ENCODE measurements at places on chromosomes 13 and 19. TPM values are rescaled to one million over a fixed set of nuclear protein-coding genes. Genes with fewer than 3 reads are reported as not detected.

GRCh38 chr13:44934724-44935123, 54.5 kb downstream of the NUFIP1 start:
- H3K36me3 ChIP-seq, result no peaks in the 10 kb centered on the region
- H3K4me3 ChIP-seq, result no peak overlapping the region
- no peak overlapping the region for H3K27ac ChIP-seq
- peaks cover 23% of the 10 kb centered on the region for H3K27me3 ChIP-seq

GRCh38 chr13:46896341-46897137, at the start of gene HTR2A:
Gene HTR2A, minus strand, starts transcription at chr13:46897053. Its CDS starts 1,147 bp downstream, at chr13:46895906.
- peak within 1 kb of the TSS; percentile 82 for H3K4me3 ChIP-seq
- no peak for DNase-seq
- peaks cover 2% of the 10 kb centered on the region for H3K36me3 ChIP-seq

- no peak for DNase-seq
- H3K27me3 ChIP-seq, result peaks cover under 1% of the 10 kb centered on the region
- H3K4me3 ChIP-seq, result no peak overlapping the region
- H3K4me1 ChIP-seq, result peaks cover 19% of the 10 kb centered on the region
- peaks cover 12% of the 10 kb centered on the region for H3K36me3 ChIP-seq
- H3K27ac ChIP-seq, result no peak overlapping the region
These were observed 28.2 kb downstream of the LTBP4 start for GRCh38 chr19:40629346-40629745.

DNA sequence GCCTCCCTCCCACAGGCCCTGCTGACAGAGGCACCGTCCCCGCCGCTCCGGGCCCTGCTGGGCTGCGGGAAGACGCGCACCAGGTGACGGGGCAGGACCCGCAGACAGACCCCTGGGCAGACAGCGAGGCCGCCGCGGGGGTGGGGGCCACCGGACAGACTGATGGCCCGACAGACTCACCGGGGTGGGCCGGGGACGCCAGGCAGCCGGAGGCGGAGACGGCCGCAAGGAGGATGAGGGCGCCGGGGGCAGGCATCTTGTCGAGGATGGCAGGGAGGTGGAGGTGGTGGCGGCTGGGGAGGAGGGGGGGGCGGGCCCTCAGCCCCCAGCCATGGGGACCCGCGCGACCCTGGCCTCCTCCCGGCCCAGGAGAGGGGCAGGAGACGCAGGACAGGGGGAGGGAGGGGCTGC, 309 bp downstream of the LMTK3 start:
- H3K4me3 ChIP-seq, result no peak overlapping the region
- peaks cover 12% of the 10 kb centered on the region for H3K4me1 ChIP-seq
- peaks cover 4% of the 10 kb centered on the region for H3K36me3 ChIP-seq
- DNase-seq, result no peak
- H3K27ac ChIP-seq, result peak overlapping the region; percentile 81

DNA sequence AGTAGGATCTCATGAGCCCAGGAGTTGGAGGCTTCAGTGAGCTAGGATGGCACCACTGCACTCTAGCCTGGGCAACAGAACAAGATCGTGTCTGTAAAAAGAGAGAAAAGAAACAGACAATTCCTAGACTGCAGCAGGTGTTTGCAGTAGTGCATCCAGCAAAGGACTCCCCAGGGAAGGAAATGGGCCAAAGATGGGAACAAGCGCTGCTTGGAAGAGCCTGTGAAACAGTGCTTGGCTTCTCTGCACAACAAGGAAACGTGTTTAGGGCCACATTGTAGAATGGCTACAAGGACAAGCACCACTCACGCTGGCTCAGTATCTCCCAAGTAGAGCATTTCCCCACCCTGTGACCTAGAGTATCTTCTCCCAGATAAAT, 35.5 kb upstream of the LDLR start:
- no peak for DNase-seq
- no peak overlapping the region for H3K4me3 ChIP-seq
- peak overlapping the region; percentile 94 for H3K27ac ChIP-seq
- H3K36me3 ChIP-seq, result peaks cover 2% of the 10 kb centered on the region
- no peaks in the 10 kb centered on the region for H3K27me3 ChIP-seq
- H3K4me1 ChIP-seq, result peaks cover 25% of the 10 kb centered on the region

GRCh38 chr13:30796631-30797601, 61.6 kb downstream of the ALOX5AP start:
- H3K27me3 ChIP-seq, result no peaks in the 10 kb centered on the region
- DNase-seq, result no peak
- peak overlapping the region; percentile 80 for H3K4me3 ChIP-seq

DNA sequence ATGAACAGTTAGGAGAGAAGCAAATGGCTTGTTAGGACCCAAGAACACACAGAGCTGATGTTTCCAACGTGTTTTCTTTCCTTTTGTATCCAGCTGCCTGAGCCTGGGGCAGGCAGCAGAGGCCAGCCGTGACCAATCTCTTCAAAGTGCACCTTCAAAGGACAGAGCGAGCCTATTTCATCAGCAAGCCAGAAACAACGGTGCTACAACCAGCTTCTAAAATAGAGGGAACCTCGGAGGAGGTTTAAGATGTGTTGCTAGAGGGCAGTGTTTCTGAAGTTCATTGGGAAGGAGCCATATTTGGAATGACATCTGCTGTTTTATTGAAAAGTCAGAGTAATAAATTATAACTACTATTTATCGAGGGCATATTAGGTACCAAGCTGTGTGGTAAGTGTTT, 56.2 kb upstream of the RFC3 start:
- no peak overlapping the region for H3K4me3 ChIP-seq
- H3K36me3 ChIP-seq, result no peaks in the 10 kb centered on the region
- H3K4me1 ChIP-seq, result peaks cover 2% of the 10 kb centered on the region
- DNase-seq, result no peak
- H3K27ac ChIP-seq, result no peak overlapping the region

- DNase-seq, result no peak
- H3K27ac ChIP-seq, result no peak overlapping the region
- no peaks in the 10 kb centered on the region for H3K36me3 ChIP-seq
- no peak overlapping the region for H3K4me3 ChIP-seq
- H3K27me3 ChIP-seq, result no peaks in the 10 kb centered on the region
These were observed 140.8 kb downstream of the SHISA2 start for GRCh38 chr13:25910991-25911419.

GRCh38 chr13:75947448-75947847, 311.3 kb downstream of the LMO7 start:
- H3K27me3 ChIP-seq, result no peaks in the 10 kb centered on the region
- H3K36me3 ChIP-seq, result no peaks in the 10 kb centered on the region
- H3K27ac ChIP-seq, result no peak overlapping the region
- H3K4me3 ChIP-seq, result no peak overlapping the region
- DNase-seq, result no peak

DNA sequence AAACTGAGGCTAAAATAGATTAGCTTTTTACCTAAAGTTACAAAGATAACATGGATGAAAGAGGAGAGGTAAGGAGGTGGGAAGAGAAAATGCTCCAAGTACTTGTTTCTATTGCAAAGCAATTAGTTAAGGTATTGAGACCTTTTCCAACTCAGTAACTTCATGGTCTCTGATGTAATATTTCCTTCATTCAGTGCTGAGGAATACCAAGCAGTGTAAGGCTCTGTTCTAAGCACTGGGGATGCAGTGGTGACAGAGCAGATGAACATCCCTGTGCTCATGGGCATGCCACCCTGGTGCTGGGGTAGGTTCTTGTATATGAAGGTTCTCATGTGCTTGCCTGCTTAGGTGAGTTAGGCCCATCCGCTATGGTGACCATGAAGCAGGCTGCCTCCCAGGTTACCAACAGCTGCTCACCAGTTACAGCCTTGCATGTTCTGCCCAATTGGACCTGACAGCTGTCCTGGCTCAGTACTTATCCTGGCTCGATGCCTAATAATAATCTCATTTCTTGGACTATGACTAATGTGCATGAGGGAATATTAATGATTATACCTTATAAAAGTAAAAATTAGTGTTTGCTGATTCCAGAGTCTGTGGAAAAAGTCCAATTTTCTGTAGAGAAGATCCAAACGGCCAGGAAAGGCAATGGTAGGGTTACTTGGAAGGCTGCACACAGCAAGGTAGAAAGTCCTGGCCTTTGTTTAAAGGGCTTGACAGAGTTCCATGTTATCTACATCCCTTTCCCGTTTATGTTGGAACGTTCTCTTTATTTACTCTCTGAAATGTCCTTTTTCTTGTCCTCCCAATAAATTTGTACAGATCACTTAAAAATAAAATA, 48.3 kb downstream of the LATS2 start:
- no peaks in the 10 kb centered on the region for H3K27me3 ChIP-seq
- no peaks in the 10 kb centered on the region for H3K36me3 ChIP-seq
- H3K4me3 ChIP-seq, result no peak overlapping the region

- no peaks in the 10 kb centered on the region for H3K27me3 ChIP-seq
- no peak for DNase-seq
- H3K4me1 ChIP-seq, result peaks cover 32% of the 10 kb centered on the region
- peaks cover 2% of the 10 kb centered on the region for H3K36me3 ChIP-seq
- H3K27ac ChIP-seq, result peak overlapping the region; percentile 8
- no peak overlapping the region for H3K4me3 ChIP-seq
These were observed 13.1 kb downstream of the IRS2 start for GRCh38 chr13:109773276-109773675.

DNA sequence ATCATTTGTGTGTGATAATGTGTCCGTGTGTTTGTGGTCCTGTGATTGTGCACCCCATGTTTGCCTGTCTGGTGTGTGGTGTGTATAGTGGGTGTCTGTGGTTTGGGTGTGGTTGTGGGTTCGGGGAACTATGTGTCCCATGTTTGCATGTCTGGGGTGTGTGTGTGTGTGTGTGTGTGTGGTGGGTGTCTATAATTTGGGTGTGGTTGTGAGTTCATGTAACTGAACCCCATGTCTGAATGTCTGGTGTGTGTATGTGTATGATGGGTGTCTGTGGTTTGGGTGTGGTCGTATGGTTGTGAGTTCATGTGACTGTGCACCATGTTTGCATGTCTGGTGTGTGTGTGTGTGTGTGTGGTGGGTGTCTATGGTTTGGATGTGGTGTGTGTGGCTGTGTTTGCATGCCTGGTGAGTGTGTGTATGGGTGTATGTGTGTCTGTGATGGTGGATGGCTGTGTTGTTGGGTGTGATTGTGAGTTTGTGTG, 11.1 kb upstream of the NFIX start:
- H3K4me3 ChIP-seq, result no peak overlapping the region
- H3K4me1 ChIP-seq, result peaks cover 10% of the 10 kb centered on the region
- peaks cover 9% of the 10 kb centered on the region for H3K27me3 ChIP-seq
- no peaks in the 10 kb centered on the region for H3K36me3 ChIP-seq
- no peak for DNase-seq

- H3K4me3 ChIP-seq, result peak overlapping the region; percentile 84
- H3K36me3 ChIP-seq, result peaks cover 6% of the 10 kb centered on the region
- peak overlapping the region; percentile 85 for H3K27ac ChIP-seq
- DNase-seq, result peak; percentile 87
These were observed 47.3 kb upstream of the SHKBP1 start for GRCh38 chr19:40529093-40529954.

- no peak overlapping the region for H3K27ac ChIP-seq
- DNase-seq, result no peak
- H3K4me1 ChIP-seq, result peaks cover 5% of the 10 kb centered on the region
- H3K27me3 ChIP-seq, result no peaks in the 10 kb centered on the region
These were observed 59.2 kb upstream of the RCBTB2 start for GRCh38 chr13:48591889-48592687.

DNA sequence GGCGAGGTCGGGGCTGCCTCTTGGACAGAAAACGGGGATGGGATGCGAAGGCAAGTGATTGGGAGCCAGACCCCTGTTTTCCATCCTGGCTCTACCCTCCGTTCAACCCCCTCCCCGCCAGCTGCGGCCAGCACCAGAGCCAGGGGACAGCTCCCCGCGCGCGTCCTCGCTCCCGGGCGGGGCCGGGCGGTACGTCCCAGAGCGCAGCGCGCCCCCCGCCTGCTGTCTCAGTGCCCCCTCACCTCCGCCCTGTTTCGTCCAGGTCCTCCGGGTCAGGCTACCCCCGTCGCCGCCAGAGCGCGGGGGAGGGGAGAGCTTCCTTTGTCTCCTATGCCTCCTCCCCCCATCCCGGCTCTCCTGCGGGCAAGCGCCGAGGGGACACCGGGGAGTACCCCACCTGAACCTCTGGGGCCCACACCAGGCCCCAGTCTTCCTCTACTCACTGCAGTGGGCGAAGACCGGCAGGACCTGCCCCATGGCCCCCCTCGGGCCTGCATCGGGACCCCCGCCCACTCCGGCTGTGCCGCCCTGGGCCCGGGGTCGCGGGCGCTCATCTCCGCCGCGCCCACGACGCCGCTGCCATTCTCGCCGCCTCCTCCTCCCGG, 396 bp downstream of the RTN2 start:
- H3K4me3 ChIP-seq, result peak overlapping the region; percentile 95
- peaks cover 37% of the 10 kb centered on the region for H3K4me1 ChIP-seq
- H3K27me3 ChIP-seq, result peaks cover 4% of the 10 kb centered on the region
- peaks cover 2% of the 10 kb centered on the region for H3K36me3 ChIP-seq

GRCh38 chr19:10133596-10133995, 13.9 kb upstream of the EIF3G start:
- H3K4me3 ChIP-seq, result no peak overlapping the region
- peaks cover 5% of the 10 kb centered on the region for H3K4me1 ChIP-seq
- peaks cover 7% of the 10 kb centered on the region for H3K36me3 ChIP-seq
- DNase-seq, result no peak

- H3K4me3 ChIP-seq, result no peak overlapping the region
- H3K36me3 ChIP-seq, result peaks cover 10% of the 10 kb centered on the region
- no peak for DNase-seq
- no peak overlapping the region for H3K27ac ChIP-seq
These were observed 827 bp downstream of the CKM start for GRCh38 chr19:45321848-45322247.

DNA sequence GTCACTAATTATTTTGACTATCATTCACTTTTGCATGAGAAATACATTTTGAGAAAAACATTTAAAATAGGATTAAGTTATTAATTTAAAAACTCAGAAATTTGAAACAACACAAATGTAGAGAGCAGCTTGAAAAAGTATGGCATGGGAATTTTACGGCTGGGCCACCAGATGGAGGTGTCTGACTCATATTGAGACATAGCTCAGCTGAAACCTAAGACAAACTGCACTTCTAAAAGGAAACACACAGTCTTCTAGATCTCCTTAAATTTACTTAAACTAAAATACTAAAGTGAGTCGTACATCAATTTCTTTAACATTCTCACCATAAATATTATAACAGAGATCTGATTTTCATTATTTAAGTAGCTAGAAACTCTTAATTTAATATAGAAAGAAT, 41.9 kb upstream of the POSTN start:
- H3K36me3 ChIP-seq, result no peaks in the 10 kb centered on the region
- no peak for DNase-seq
- H3K4me3 ChIP-seq, result no peak overlapping the region
- H3K4me1 ChIP-seq, result no peaks in the 10 kb centered on the region

GRCh38 chr13:102845289-102845629, 573 bp upstream of the ERCC5 start:
- peak overlapping the region; percentile 97 for H3K4me3 ChIP-seq
- no peaks in the 10 kb centered on the region for H3K27me3 ChIP-seq
- peaks cover 25% of the 10 kb centered on the region for H3K4me1 ChIP-seq
- H3K27ac ChIP-seq, result peak overlapping the region; percentile 99
- no peak for DNase-seq

GRCh38 chr13:26050568-26051230, 1.1 kb downstream of the SHISA2 start:
- no peaks in the 10 kb centered on the region for H3K36me3 ChIP-seq
- no peak overlapping the region for H3K27ac ChIP-seq
- peaks cover 52% of the 10 kb centered on the region for H3K27me3 ChIP-seq
- peak overlapping the region; percentile 68 for H3K4me3 ChIP-seq

- DNase-seq, result no peak
- H3K4me1 ChIP-seq, result no peaks in the 10 kb centered on the region
- H3K36me3 ChIP-seq, result no peaks in the 10 kb centered on the region
- H3K27ac ChIP-seq, result no peak overlapping the region
- H3K27me3 ChIP-seq, result peaks cover 54% of the 10 kb centered on the region
These were observed 57.3 kb upstream of the TNFRSF19 start for GRCh38 chr13:23512762-23513395.

Gene ARID3A
- total RNA-seq, result 8.1 TPM

Gene ACER1
- 0.99 TPM for total RNA-seq

Gene SYMPK
- 75.5 TPM for total RNA-seq

Gene COL5A3
- total RNA-seq, result 50.0 TPM

Gene CCDC159
- 64.1 TPM for total RNA-seq

Gene TICAM1
- total RNA-seq, result 29.1 TPM

Gene MCEMP1
- 0.68 TPM for total RNA-seq

All from T-helper 17 cell (primary cell).